Activated CD4-positive, alpha-beta T cell treated with anti-CD3 and anti-CD28 coated beads, Interleukin-2, amount 50 U/mL, for 4 hours (primary cell): ENCODE measurements at places on chromosomes 7 and 10.

GRCh38 chr10:96513698-96514561 is at the start of gene TLL2:
TSS of gene TLL2 (minus strand) at chr10:96513926. CDS start at chr10:96513685, 241 bp downstream.
- peak; percentile 14 for DNase-seq

- no peak for DNase-seq
Measured at GRCh38 chr10:128557149-128557710, 431.0 kb upstream of the MKI67 start.

GRCh38 chr10:27687743-27688142 is 57.9 kb downstream of the MKX start:
- no peak for DNase-seq

DNA sequence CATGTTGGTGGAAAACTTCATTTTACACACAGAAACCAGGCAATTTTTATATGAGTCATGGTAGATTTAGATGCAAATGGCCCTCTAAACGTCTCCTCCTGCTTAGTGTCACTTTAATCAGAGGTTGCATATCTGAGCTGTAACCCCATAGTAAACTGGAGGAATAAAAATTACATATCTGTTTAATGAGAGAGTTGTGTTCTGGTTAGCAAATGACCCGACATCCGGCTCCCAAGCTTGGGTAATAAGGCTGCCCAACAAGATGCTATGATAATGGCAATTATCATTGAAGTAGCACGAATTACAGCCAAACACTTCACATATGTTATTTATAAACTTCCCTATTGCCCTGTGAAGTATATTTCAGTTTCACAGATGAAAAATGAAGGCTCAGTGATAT is 10.6 kb upstream of the ADAM12 start:
- DNase-seq, result no peak

DNA sequence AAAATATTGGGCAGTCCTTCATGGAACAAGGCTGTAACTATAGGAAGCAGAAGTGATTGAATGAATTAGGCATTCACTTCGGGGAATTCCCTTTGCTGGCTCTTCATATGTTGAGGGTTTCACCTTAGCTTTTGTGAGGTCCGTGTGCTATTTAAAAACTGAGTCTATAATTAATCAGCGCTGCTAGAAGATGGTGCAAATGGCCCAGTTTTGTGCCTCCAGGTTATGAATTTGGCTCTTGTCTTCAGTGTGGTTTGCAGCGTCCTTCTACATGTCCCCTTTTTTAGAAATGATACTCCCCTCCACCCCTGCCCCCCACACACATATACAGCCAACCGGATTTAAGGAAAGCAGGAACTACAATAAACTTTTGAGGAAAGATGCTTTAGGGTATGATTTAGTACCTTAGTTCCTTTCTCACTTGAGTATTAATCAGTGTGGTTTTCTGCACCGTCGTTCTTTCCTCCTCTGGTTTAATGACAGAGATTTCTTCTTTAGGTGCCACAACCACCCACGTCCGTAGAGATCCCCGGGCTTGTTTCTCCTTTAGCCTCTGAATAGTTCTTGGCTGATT is 110.6 kb upstream of the SAMD8 start:
- DNase-seq, result no peak

DNA sequence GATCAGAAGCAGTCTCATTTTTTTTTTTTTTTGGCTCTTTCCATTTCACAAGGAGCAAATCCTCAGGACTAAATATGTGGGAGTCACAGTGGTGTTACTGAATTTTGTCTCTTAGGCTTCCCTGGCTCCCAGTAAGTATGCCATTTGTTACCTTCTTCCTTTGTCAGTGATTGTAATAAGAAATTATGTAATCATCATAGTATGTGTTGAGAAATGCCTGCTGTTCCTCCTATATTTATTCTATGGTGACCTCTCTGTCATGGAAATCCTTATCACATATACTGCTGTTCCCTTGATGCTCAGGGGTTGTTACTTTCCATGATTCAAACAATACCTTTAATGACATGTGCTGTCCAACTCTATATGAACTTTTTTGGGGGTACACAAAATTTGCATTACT is 4.8 kb upstream of the OR9A4 start:
- no peak for DNase-seq

- no peak for DNase-seq
Measured at GRCh38 chr10:90787393-90788198, 70.2 kb downstream of the HTR7 start.

GRCh38 chr10:130432850-130433249 is 296.7 kb downstream of the GLRX3 start:
- DNase-seq, result no peak

DNA sequence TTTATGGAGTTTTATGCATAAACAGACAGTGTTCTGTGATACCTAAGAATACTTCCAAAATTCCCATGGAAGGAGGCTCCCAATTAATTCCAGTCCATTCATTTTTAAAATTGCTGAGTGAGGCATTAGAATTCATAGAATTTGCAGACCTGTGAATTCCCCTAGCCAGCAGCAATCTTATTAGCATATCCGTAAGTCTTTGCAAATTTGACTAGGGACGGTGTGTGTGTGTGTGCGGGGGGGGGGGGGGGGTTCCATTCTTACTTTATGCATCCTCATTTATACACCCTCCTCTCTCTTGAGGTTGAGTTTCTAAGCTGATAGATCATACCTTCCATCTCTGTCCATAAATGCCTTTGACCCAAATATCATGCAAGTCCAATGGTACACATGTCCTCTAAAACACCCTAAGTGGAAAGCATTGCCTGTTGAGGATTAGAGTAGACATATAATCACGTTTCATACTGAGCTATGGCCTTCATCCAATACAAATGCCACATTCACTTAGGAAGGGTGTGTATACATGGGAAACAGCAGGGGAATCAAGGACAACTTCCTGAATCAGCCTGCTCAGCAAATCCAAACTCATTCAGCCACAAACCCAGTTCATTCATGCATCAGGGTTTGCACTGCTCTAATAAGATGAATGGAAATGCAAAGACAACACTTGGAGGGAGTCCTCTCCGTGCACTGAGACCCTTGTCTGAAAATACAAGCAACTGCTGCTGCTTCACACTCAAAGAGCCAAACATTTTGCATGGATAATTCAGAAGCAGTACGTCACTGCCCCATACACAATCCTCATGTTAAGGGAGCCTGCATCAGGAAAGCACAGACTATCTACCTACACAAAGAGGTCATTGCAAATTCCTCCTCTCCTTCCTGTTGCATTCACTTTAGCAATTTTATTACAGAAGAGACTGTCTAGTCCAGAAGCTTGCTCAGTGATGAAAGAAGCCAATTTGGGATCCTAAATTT is 350.8 kb downstream of the KCNMA1 start:
- no peak for DNase-seq

DNA sequence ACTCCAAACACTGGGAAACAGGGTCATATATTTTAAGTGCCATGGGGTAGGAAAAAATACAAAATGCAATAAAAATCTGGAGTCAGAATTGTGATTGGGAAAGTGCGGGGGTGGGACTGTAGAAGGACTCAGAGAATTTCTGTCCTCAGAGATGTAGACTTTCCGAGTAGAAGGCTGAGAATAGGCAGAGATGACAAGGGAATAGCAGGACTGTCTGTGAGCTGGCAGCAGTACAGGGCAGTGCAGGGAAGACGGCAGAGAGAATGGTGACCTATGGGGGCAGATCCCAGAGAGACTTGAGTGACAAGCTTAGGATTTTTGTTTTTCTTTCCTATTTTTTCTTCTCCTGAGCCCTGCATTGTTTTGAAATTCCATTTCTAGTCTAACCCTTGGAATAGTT is 127.6 kb downstream of the SLC16A9 start:
- DNase-seq, result no peak

- no peak for DNase-seq
Measured at GRCh38 chr10:3763852-3764625, 21.0 kb downstream of the KLF6 start.

GRCh38 chr10:67666416-67667034 is 29.5 kb downstream of the CTNNA3 start:
- DNase-seq, result no peak

GRCh38 chr7:12737373-12737772 is 49.9 kb downstream of the ARL4A start:
- DNase-seq, result no peak

DNA sequence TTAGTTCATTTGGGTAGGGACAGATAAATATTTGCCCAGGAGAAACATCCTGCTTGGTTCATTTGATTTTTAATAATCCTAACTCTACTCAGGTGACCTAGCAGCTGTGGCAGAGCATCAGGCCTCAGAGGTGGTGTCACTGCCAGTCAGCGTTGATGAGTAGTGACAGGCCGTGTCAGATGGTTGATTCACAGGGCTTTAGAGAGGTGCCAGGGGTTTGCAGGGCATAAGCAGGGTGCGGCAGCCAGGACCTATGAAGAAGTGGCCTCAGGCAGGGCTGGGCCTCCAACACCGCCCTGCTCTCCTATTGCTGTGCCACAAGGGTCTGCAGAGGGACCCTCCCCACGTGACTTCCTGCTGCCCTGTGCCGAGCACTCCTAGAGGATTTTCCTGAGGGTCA is 128.1 kb downstream of the HECW1 start:
- no peak for DNase-seq

GRCh38 chr10:132136689-132137088 is 50.1 kb upstream of the DPYSL4 start:
- DNase-seq, result no peak

GRCh38 chr7:37052705-37053104 is 328.4 kb upstream of the AOAH start:
- no peak for DNase-seq
